CD14-positive monocyte (primary cell): ENCODE measurements at places on chromosomes 6 and 20. TPM values are rescaled to one million over a fixed set of nuclear protein-coding genes. Genes with fewer than 3 reads are reported as not detected.

The PRR18 gene
- not detected for polyA plus RNA-seq

The PXDC1 gene
- polyA plus RNA-seq: 0.69 and 0.92 TPM in 2 replicates

- DNase-seq: no peak
These were observed 68.0 kb downstream of the AIG1 start for GRCh38 chr6:143128681-143129015.

DNA sequence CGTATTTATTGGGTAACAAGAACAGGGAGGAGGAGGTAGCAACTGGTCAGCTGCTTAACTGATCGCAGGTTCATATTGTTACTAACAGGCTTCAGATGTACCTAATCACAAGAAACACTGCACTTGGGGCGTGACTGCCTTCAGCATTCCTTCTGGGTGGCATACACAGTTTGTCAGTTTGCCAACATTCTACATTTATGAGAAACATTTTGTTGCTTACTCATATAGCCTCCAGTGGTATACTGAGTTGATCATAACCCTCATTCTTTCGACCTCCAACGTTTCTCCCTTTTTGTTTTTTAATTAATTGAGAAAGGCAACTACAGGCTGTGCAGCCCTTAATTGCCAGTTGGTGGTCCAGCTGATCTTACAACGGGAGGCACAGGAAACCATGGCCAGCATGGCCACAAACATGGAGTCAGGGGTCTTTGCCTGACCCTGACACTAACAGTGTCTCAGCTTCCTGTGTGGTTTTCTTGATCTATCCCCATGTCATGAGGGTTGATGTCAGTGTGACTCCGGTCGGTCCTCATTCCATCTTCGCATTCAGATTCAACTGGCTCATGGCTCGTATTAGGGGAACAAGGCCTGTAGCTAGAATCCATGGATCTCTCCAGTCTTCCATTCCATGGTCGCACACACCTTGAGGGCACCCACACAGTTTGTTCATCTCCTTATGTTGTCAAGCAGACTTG lies 9.4 kb downstream of the EPB41L2 start:
- DNase-seq: no peak
